ENCODE measurements at places on chromosomes 2 and 18.

GRCh38 chr18:37619964-37620363, 54.4 kb upstream of the CELF4 start:
- no peak for DNase-seq

GRCh38 chr18:39485696-39486095, 1920.1 kb upstream of the CELF4 start:
- no peak for DNase-seq

DNA sequence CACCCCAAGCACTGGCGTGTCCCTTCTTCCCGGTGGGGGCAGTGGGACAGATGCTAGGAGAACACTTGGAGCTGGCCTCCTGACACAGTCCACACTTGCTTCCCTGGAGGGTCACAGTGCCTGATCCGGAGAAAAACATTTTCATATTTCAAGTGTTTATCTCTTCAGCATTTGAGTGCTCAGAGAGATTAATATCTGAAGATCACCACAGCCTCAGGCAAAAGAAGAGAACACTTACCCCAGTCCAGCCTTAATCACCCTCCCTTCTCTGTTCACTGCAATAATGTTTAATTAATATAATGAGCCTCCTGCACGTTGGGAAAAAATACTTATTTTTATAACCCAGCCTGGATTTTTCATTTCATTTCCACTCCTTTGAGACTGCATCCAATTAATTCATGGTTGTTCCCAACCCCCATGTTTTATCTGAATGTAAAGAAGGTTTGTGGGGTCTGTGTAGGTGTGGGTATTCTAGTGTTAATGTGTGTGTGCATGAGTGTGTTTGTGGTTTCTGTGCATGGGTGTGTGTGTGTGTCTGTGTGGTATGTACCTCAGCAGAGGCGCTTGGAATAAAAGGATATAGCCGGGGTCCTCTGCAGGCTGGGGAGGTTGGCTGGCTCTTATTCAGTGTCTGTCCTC, 72.1 kb downstream of the NRP2 start:
- no peak for DNase-seq

DNA sequence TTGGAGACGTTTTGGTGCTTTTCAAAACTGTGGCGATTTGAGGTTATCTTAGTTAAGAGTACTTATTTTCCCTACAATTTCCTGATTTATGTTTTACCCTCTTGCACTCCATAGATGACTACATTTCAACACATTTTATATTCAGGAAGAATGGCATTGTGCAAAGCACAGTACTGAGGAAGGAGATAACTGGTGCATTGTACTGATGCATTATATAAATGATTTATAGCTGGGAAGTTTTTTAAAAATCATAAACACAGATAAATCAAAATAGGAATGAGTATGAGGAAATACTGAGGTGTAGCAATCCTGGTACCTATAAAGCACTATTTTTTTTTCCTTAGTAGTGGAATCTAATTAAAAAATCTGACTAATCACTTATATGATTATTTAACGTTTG, 5.6 kb downstream of the REL start:
- DNase-seq: no peak

DNA sequence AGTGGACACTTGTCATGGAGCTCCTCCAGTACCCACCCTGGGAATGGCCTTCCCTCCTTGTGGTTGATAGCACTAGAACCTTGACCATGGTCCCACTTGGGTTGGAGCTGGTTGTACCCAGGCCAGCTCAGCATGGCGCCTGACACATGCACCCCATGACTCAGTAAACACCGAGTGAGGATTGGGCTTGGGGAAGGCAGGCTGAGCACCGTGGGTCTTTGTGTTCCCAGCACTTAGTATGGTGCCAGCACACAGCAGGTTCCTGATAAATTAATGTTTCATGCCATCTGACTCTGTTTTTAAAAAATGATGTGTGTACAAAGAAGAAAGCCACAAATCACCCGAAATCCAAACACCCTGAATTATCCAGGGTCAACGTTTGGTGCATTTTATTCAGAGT, 69.8 kb downstream of the CIB4 start:
- no peak for DNase-seq

DNA sequence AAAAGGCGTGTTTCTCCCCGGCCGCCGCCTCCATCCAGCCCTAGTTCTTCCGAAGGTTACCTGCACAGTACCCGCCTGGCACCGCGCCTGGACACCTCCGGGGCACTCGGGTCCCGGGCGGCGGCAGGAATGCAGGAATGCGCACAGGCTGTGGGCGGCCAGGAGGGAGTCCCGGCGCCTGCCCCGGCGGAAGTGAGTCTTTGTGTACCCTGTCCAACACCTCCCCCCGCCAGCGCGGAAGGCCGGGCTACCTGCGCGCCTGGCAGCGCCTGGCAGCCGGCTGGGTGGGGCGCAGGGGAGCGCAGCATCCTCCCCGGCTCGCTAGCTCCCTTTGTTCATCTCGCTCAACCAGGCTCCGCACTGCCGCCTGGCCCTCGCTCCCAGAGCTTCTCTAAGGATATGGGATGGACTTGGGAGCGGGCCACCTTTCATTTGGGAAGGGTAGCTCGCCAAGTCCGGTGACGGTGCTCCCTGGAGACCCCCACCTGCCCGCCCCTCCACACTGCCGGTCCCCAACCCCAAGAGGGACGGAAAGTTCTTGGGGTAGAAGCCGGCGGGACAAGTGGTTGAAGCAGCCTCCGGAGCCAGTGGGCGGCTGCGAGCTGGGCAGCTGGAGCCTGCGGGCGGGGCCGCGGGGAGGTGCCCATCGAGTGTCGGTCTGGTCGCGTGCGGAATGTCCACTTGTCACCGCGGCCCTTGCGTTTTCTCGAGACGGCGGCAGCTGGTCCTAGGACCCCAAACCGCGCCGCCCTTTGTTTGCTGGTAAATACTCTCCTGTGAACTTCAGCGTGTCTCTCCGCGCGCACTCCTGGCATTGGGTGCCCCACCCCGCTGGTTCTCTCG, 1.2 kb upstream of the ST6GAL2 start:
- DNase-seq: peak; percentile 41

- DNase-seq: no peak
Measured at GRCh38 chr18:63185984-63186383, 133.6 kb downstream of the BCL2 start.

DNA sequence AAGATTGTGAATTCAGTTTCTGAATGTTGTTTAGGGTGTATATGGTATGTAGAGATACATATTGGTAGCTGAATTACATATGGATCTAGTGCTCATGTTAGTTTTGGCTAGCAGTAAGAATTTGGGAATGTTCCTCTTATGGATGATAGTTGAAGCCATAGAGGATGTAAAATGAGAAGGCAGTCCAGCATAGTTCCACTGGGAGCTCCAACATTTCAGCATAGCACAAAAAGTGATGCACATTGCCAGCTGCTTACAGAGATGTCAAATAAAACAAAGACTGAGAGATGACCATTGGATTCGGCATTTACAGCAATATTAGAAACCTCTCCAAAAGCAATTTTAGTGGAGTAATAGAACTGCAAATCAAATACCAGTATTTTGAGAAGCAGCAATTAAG, 77.4 kb downstream of the EML4 start:
- DNase-seq: no peak

- no peak for DNase-seq
Measured at GRCh38 chr2:46230115-46230571, 67.1 kb upstream of the EPAS1 start.

All from iris pigment epithelial cell (primary cell).